Right renal pelvis (tissue), 4 donors: ENCODE measurements at places on chromosomes 16 and 17.

DNA sequence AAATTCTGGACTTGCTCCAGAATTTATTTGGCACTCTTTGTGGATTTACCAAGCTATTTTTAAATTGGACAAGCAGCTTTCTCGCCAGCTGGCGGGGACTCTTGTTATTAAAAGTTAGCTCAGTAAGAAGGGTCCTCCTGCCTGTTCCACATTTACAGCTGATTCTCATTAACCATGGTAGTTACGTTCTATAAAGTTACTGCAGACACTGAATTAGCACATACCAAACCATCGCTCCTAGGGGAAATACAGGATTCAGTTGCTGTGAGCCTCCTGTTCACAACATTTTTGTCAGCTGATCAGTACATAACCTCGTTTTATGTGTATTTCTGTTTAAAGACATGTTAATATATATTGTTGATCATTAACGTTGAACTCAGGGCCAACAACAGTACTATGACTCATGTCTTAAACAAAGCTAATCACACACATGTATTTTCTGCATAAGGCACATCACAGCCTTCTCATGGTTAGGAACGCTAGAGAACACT, 4.2 kb downstream of the LDAF1 start:
- DNase-seq, result no peak

- DNase-seq, result no peak
Observed at GRCh38 chr16:84313921-84314320, 19.2 kb downstream of the WFDC1 start.

DNA sequence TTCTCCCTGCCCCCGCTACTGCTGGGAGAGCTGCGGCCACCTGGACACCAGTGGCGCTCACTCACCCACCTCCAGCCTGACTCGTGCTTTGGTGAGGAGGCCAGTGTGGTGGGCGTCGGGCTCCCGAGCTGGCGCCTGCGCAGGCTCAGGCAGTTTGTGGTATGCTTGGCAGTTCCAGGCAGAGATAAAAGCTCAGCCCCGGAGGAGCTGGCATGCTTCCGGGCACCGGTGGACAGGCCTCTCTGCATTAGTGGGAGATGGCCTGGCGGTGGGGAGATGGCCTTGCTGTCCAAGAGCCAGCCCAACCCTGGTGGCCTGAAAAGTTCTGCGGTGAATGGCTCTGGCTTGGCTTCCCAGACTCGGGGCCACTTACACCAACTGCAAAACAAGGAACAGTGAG, 4.1 kb downstream of the ADGRG1 start:
- DNase-seq, result no peak

DNA sequence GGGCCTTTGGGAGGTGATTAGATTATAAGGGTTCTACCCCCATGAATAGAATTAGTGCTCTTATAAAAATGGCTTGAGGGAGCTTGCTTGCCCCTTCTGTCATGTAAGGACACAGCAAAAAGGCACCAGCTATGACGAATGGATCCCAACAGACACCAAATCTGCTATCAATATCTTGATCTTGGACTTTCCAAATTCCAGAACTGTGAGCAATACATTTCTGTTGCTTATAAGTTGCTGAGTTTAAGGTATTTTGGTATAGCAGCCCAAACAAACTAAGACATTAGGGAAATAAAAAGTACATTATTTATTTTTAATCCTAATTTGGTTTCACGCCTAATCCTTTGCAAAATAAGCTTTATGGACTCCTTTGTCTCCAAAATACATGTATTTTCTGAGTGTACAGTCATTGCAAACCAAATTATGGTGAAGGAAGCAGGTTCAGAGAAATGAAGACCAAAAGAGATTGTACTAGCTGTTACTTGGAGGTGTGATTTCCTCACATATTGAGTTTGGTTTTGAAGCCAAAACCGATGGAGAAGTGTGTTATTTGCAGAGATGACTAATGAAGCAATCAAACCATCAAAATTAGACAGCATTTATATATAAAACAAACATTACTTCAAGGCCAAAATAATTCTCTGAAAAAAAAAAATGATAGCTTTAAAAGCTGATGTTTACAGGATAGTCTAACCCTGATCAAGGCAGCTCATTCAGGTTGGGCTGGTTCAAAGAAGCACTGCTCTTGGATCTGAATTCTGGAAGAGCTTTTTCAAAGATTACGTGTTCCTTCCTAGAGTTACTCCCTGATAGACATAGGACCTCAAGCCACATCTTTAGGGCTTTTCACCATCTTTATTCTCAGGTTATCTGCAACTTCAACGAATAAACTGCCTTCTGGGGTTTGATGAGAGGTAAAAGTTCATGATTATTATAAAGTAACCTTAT, 71.6 kb downstream of the MYO1D start:
- DNase-seq, result no peak

DNA sequence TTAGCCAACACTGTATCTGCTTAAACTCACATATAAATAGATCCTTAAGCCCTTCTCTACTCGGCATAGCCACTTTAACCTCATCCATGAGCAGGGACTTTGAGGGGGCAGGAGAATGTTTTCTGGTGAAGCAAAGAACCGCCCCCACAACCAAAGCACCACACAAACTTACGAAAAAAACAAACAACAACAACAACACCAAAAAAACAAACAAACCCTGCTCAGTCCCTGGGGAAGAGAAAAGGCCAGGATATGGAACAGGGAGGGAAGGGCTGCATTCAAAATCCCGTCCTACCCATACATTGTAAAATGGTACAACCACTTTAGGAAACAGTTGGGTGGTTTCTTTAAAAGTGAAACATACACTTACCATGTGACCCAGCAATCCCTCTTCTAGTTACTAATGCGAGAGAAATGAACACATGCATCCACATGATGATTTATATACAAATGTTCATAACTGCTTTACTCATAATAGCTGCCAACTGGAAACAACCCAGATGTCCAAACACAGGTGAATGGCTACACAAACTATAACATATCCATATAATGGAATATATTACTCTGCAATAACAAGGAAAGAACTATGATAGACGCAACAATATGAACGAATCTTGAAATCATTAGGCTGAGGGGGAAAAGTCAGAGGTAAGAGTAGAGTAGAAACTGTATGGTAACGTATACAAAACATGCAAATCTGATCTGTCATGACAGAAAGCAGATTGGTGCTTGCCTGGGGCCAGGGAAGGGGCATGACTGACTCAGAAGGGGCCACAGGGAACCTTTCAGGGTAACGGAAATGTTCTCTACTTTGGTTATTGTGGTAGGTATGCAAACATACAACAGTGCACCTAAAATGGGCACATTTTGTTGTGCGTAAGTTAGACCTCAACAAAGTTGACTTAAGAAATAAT, 37.7 kb upstream of the TOB1 start:
- DNase-seq, result no peak

DNA sequence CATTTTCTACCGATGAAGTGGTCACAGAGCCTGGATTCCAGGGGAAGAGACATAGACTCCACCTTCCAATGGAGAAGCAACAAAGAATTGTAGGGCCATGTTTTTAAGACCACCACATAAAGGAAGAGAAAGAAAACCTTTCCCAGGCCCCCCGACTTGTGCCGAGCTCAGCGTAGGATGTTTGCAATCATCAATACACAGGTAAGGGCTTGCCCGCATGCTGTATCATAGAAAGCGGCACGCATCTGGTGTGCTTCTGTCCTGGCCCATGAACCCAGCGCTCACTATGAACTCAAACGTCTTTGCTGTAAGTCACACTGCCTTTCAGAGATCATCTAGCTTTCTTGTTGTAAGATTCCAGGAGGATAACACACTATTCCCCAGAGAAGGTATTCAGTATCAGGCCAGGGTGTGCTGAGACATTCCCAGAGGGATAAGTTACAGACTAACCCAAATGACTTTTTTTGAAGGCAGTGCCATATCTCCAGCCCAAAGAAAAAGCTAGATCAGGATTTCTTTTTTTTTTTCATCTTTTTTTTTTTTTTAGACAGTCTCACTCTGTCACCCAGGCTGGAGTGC, 79.5 kb upstream of the RPL38 start:
- DNase-seq, result no peak

- DNase-seq, result no peak
Observed at GRCh38 chr17:20733923-20734322, 154.4 kb downstream of the CDRT15L2 start.

GRCh38 chr17:18250259-18250658, 8.3 kb downstream of the FLII start:
- DNase-seq, result no peak

GRCh38 chr16:23128056-23128455, 21.2 kb downstream of the USP31 start:
- no peak for DNase-seq
